Activated CD8-positive, alpha-beta memory T cell treated with anti-CD3 and anti-CD28 coated beads for 4 hours (primary cell): ENCODE measurements at places on chromosomes 3 and 15.

- DNase-seq = no peak
Measured at GRCh38 chr15:54687628-54688027, 509.1 kb downstream of the RSL24D1 start.

- no peak for DNase-seq
Measured at GRCh38 chr3:129314386-129315222, 35.9 kb downstream of the HMCES start.

DNA sequence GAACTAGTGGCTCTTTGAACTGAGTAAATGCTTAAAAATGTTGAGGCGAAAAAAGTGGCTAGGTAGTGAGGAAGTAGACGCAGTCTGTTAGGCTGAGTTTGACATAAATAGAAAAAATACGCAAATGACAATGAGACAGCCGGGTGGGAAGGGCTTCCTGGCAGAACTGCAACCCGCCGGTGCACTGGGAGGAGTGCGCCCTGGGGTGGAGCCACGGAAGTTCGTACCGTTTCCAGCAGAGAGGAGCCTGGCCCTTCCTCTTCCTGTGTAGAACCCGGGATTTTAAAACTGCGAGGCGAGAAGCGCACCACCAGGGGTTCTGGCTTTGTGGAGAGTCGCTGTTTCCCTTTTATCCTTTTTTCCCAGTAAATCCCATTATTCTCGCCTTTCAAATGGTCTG lies 602.6 kb downstream of the PYDC2 start:
- DNase-seq = no peak

- no peak for DNase-seq
Measured at GRCh38 chr15:97502038-97502437, 458.5 kb upstream of the ARRDC4 start.

DNA sequence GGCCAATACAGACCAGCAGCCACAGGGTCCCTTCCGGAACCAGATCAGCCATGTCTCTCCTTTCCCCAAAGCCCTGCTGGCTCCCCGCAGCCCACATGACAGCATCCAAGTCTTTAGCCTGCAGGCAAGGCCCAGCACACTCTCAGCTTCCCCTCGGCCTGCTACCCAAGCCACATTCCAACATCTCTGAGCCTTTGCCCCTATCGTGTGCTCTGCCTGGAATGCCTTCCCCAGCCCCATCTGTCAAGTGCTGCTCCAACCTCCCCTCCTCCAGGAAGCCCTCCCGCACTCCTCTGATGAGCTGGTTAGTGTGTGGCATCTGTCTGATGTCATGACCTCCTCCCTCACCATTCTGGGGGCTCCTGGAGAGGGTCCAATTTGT lies 8.5 kb downstream of the PLXND1 start:
- no peak for DNase-seq

- no peak for DNase-seq
Measured at GRCh38 chr3:194540274-194540905, 53.6 kb upstream of the ATP13A3 start.

DNA sequence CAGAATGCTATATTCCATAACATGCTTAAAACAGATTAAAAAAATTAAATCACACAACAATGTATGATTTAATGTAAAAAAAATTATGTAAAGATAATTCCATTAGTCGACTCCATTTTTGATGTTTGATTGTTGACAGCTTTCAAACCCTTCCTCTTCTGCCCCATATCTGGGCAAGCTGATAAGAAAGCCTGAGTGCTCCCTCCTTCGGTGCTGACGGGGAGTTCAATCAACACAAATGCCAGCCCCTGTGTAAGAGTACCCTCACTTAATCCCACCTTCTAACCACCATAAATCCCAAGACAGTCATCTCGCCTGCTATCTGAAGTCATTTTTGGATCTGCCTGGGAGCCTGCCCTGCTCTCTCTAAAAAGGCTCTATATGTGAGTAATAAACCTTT lies 59.8 kb upstream of the IP6K2 start:
- DNase-seq = no peak

DNA sequence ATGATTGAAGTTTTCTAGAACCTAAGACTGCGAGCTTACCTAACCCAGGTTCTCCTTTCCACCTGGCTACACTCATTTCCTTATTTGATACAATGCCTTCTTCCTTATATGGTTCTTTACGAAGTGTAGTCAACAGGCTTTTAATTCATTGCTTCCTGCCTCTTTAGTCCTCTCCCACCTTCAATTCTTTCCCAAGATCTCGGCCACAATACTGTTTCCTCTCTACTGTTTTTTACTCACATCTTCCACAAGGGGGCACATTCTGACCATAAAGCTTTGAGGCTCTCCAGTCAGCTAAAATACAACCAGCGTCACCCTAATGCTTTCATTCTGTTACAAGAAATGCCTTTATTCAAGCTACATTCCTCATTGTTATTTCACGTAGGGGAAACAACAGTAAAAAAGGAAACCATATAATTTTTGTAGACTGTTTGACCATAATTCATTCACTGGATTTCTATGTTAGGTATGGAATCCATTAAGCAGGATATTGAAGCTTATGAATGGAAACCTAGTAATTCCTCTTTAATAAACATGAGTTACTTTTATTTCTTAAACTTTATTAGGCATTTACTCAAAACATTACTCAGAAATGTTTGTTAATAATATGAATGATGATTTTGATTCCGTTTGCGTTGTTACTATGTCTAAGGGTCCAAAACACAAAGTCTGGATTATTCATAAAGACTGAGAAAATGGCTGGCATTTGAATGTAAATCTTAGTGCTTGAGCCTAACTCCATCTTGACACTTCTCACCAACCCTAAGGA lies 29.5 kb upstream of the VEPH1 start:
- DNase-seq = no peak

- no peak for DNase-seq
Measured at GRCh38 chr3:176415661-176416295, 781.5 kb downstream of the TBL1XR1 start.

DNA sequence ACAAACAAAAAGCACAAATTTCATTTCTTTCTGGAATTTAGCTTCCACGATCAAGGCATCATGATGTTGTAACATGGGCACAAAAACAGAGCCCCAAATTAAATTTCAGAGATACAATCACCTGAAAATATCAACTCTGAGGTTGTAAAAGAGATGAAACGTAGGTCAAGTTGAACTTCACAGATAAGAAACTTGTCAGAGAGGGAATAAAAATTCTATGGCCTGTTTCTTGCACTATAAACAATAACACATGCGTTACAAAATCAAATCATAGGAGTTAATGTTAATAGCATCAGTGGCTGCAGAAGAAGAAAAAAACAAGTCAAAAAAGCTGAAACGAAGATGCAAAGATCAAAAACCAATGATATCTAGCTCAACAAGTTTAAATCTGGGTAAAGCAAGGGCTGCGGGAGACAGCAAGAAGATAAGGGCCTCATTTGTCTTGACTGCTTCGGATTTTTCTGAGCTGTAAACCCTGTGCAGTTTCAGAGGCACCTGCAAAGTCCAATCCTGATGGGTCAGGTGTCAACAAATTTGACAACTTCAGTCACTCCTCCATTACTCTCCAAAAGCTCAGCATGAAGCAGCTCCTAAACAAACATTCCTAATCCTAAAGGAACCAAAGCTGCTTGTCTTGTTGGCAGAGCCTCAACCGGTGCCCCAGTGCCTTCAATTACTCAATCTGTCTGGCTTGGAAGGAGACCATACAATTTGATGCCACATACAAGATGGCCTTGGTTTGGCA lies 219.8 kb downstream of the STT3B start:
- no peak for DNase-seq

GRCh38 chr3:187101184-187102072 lies 37.9 kb downstream of the RPL39L start:
- peak; percentile 31 for DNase-seq

DNA sequence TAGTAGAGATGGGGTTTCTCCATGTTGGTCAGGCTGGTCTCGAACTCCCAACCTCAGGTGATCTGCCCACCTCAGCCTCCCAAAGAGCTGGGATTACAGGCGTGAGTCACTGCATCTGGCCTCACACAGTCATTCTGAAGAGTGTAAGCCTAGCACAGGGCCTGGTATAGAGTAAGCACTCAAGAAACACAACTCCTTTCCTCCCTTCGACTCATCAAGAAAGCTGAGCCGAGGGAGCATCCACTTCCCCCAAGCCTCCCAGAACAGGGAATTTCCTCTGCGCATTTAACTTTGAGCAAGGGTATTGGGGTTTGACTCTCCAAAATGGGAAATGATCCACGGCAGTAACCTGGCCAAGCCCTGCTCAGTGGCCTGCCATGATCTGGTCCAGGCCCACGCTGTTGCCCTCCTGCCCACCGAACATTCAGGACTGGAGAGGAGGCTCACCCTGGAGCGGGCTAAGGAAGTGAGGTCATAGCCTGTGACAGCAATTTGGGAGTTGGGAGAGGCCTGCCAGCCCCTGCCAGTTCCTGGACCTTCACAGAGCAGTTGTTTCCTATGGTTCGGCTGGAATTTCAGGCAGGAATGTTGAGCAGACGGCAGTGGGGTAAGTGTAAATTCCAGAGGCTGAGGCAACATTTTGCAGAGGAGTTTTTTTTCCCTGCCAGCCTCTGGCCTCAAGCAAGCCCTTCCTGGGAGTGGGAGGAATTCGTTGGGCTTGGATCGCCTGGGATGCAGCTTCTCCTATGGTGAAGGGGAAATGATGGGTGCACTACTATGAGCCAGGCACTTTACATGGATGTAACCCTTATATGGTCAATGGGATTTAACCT lies 21.2 kb upstream of the SMAD3 start:
- DNase-seq = no peak

DNA sequence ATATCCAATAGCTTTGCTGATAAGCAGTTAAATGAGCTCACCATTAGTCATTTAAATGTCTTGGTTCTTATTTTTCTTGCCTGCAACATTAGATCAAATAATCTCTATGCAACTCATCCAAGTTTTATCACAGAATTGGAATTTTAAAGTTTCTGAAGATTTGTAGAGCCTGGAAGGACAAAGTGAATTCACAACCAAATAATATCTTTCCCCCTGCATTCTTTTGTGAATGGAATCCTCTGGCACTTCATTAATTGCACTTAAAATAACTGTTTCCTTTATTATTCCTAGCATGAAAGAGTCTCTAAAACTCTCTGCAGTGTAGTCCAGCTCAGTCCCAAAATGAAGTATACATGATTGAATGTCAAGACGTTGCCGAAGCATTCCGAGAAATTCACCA lies 345.6 kb upstream of the TGFBR2 start:
- DNase-seq = no peak

DNA sequence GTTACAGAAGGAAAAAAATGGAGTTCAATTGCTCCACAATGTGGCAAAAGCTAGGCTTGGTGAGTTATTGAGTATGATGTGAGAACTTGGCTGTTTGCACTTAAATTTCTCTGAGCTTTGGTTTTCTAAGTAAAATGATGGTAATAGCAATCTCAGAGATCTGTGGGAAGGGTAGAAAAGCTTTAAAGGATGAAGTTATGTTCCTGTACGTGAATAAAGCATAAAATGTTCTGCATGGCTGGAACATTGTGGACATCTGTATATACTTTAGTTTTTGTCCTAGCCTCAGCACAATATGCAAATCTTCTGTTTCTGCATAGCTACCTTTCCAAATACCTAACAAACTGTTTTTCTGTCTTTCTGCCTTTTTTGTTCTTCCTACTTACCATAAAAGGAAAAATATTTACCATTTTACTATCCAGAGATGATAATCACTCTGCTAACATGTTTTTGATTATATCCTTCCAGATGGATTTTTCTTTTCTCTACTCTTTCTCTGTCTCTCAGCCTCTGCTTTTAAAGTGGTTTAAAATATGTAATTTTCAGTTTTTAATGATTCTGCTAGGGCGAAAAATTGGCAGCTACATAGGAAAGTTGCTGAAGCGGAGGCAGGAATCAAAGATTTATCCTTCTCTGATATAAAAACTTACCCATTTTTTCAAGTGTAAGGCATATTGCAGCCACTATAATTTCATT lies 188.1 kb downstream of the FNDC3B start:
- no peak for DNase-seq

DNA sequence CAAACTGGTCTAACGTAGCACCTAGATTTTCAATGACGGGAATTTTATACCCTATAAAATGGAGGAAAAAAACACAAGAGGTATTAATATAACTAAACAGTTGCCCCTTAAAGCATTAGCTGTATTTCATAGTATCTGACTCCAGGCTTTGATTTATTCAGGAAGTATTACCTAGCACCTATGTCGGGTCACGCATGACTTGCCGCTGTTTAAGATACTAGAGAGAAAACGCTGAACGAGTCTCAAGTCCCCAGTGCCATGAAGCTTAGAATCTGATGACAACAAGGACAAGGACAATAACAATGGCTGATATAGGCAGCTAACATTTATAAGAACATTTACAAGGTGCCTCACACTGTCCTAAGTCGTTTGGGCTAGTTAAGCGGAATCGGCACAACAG lies 1.9 kb downstream of the SNRPA1 start:
- no peak for DNase-seq

- no peak for DNase-seq
Measured at GRCh38 chr15:72203507-72203837, 5.9 kb upstream of the GRAMD2A start.

GRCh38 chr3:190210608-190211007 lies 89.9 kb upstream of the P3H2 start:
- DNase-seq = no peak
